ENCODE measurements at places on chromosomes 13 and 19.

- DNase-seq = no peak
These were observed 25.2 kb upstream of the PDCD5 start for GRCh38 chr19:32555786-32556185.

DNA sequence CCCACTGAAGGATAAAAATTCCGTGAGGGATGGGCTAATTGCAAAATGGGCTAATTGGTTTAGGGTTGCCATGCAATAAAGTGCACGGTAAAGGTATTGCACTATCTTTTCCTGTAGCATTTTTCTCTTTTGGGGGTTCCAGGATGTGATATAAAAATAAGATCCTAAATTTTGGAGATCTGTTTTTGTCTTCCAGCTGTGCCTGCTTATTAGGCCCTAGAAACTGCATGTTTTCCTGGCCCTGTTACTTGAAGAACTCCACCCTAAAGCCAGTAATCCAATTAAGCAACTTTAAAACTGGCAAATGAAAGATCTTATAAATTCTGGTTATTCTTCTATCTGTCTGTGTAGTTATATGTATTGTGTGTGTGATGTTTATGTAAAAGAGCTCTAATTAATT is 2489.6 kb downstream of the PCDH9 start:
- no peak for DNase-seq

DNA sequence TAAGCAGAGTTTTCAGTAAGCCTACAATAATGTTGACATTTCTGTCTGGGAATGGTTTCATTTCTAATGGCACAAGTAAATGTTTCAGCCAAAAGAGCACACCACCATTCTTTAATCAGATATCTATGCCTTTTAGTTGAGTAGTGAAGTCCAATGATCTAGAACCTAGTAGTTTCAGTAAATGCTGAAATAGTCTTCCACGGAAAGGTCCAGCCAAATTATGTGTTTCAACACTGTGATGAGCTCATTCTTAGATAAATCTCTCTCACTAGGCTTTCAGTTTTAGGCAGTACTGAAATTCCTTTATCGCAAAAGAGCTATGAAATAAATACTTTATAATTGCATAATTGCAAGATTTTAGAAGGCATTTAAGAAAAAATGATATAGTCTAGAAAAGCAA is 816.8 kb upstream of the PCDH9 start:
- no peak for DNase-seq

GRCh38 chr13:111289251-111289650 is 31.2 kb upstream of the TEX29 start:
- no peak for DNase-seq

DNA sequence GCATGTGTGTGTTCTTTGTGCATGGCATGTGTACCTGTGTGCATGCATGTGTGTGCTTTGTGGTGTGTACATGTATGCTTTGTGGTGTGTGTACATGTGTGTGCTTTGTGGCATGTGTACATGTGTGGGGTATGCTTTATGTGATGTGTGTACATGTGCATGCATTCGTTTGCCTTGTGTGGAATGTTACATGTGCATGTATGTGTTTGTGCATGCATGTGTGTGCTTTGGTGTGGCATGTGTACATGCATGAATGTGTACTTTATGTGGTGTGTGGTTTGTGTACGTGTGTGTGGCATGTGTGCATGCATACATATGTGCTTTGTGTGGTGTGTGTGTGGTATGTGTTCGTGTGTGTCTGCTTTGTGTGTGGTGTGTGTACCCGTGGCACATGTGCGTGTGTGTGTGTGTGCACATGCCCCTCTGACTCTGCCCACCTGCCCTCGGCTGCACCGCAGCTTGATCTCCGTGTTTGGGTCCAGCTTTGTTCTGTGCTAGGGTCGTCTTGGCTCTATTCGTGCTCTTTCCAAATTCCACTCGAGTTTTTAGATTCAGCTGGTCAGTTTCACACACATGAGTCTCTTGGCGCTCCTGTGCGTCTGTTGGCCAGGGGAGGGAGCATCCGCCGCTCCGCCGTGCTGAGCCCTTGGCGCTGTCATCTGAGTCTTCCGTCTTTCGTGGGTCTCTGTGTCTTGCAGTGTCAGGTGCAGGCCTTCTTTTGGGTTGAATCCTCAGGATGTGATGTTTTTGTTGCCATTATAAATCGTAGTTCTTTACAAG is 46.5 kb upstream of the TFDP1 start:
- no peak for DNase-seq

- DNase-seq = no peak
These were observed 21.4 kb downstream of the DNAJC15 start for GRCh38 chr13:43044720-43045301.

DNA sequence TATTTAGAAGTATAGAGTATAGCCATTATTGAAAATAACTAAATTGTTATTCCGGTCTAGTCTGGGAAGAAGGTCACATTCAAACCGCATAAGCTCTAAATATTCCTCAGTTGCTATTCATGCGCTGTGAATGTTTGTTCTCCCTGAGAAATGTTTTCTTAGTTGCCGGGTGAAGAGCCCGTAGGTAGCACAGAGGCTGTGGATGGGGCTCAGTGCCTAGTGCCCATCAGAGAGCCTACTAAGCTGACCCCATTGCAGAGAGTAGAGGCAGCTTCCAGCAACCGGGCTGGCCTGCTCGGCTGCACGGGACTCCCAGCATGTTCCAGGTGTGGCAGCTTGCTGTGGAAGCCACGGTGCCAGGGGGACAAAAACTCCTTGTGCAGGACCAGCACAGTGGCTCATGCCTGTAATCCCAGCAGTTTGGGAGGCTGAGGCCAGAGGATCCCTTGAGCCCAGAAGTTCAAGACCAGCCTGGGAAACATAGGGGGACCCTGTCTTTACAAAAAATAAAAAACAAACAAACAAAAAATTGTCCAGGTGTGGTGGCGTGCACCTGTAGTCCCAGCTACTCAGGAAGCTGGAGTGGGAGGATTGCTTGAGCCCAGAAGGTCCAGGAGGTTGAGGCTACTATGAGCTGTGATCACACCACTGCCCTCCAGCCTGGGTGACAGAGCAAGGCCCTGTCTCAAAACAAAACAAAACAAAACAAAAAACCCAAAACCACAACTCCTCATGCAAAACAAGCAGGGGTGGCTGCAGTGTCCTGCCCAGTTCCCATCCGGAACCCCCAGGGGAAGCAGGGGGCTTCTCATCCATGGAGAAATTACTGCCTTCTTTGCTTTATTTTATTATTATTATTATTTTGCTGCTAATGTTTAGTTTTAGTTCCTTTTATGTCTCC is 82.5 kb downstream of the KCTD15 start:
- no peak for DNase-seq

GRCh38 chr13:80047406-80047805 is 293.5 kb downstream of the SPRY2 start:
- DNase-seq = no peak

DNA sequence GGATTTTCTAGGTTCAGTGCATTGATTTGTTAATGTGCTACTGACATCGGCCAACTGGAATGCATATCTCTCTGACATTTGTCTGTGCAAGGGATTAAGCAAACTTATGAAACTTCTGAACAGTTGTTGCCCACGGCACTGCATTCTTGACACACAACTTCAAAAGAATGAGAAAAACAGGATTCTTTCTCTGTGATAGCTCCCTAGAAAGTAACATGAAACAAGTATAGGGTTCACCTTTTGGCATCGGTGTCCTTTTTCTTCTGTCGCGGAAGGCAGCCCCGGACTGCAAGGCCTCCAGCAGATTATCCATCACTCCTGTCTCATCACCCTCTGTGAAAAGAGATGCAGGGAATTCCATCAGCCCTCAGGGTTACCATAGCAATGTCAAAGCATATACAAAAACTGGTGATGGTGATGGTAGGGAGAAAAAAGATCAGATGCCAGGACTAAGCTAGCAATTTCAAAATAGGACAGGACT is 389.2 kb downstream of the DIAPH3 start:
- no peak for DNase-seq

DNA sequence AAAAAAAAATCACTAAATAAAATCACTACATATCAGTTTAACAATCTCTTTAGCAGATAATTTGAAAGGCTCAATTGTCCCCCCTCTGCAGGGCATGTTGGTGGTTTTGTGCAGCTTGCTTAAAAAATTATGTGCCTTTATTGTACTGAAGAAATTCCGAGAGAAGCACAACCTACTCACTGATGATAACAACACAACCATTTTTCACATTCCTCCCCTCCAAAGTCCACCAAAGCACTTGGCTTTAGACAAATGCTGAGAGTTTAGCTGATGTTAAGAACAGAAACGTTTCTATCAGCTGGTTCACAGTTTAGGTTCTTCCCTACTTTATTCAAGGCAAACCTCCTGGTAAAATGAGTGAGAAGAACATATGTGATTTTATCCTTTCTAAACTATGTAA is 923 bp downstream of the DOCK9 start:
- DNase-seq = no peak

- peak; percentile 57 for DNase-seq
These were observed 4.7 kb downstream of the PRR36 start for GRCh38 chr19:7869453-7869909.

DNA sequence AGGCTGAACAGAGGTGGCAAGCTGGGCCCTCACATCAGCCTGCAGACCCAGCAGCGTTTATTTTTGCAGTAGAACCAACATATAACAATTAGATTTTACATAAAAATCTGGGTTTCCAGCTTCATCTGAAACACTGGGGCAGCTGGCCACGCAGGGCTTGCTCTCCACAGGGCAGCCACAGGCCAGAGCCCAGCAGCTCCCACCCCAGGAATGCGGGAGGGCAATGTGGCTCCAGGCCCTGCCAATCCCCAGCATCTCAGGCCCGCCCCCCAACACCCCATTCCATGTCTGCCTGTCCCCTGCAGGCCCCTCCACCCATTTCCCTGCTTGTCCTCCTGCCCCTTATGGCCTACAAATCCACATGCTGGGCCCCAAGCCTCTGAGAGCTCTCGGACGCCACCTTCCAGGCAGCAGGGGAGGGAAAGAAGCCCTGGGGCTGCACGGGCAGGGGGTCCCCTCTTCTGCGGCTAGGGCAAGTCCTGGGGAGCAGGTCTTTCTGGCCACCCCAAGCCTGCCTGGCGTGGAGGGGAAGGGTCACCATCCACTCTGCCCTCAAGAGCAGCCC is 15.0 kb upstream of the VSTM2B start:
- DNase-seq = no peak

DNA sequence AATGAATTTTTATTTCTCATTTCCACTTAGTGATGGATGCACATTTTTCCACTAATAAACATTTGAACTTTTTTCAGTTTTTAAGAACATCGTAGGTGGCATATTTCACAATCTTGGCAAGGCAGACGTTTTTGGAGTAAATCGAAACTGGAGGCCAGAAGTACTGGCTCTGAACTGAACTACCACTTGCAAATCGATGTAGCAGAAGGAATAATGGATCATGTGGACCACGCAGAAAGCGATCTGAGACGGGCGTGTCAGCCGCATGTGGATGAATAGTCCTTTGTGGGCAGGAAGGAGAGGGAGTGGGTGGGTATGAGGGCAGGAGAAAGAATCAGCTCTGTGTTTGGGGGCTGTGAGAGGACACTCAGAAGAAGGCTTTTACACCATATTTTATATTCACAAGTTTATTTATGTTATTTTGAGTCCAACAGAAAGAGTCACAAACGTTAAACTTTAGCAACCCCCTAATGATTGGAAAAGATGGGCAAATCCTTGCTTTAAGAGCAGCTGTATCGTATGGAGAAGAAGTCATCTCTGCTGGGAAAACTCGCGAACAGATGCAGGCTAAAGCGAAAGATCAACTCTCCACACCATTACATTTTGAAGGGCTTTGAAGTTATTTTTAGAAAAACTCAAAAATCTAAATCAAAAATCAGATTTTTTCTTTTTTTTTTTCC is 90.5 kb downstream of the COL4A2 start:
- no peak for DNase-seq

- no peak for DNase-seq
These were observed 75.2 kb downstream of the ABCC4 start for GRCh38 chr13:95226050-95226449.

DNA sequence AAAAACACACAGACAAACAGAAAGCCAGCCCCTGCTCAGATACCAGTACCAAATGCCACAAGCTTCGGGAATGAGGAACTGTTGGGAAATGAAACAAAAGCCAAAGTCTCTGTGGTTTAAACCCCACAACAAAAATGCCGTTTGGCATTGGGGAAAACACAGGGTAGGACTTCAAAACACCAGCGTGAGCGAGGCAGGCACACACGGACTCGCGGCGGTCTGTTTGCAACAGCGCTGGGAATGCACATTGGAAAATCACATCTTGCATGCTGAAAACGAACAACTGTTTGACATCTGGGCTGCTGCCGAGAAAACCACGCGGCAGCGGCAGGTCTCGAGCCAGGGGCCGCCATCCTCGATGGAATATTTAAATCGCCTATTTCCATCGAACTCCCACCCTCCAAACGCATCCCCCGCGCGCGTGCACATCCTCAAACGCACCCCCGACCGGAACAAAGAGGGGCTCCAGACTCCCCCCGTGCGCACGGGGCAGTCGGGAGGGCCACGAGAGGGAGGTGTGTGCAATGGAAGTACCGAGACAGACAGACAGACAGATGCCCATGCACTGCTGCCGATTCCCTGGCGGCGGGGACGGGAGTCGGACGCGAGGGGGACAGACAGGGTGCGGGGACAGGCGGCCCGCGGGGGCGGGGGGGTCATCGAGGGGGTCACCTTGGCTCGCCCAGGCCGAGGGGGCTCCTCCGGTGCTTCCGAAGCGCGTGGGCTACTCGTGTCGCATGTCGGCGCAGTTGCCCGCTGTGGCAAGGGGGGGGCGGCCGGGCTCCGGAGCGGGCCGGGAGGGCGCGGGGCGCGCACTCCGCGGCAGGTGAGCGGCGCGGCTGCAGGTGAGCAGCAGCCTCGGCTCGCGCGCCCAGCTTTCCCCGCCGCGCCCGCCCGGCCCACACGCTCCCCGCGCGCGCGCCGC is at the start of gene GPR12:
GPR12 (minus strand) TSS at position 880 of the 925 bp plus-strand sequence. CDS start 959 bp downstream, outside the sequence.
- no peak for DNase-seq

DNA sequence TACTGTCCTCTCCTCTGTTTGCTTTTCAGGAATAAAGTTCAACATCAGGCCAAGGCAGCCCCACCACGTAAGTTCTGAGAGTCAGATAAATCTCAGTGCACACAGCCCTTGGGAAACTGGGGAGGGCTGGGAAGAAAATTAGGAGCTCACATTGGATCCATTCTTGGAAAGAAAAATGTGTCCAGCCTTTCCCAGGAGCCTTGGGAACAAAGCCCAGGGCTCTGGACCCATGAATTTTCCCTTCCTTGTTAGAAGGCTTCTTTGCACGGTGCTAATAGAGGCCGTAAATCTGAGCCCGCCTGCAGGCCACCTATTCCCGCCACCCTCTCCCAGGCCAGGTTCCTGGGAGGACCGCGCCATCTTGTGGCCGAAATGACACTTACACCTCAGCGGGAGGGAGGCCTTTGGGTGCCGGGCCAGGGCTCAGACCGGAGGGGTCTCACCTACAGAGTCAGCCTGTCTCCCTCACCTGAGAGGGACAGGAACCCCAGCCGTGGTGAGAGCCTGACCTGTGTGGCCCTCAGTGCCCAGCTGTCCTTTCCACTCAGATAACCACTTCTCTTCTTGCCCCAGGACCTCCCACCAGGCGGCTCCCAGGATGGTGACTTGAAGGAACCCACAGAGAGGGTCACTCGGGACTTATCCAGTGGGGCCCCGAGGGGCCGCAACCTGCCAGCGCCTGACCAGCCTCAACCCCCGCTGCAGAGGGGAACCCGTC is 25.1 kb upstream of the KCTD15 start:
- peak; percentile 52 for DNase-seq

Measured in hematopoietic multipotent progenitor cell treated with erythropoietin and hydrocortisone succinate and interleukin-3 and kit ligand, for 15 days (in vitro differentiated cells).